ENCODE measurements at places on chromosomes 11 and 22.

- no peak for DNase-seq
Measured at GRCh38 chr11:117929142-117929915, at the start of gene TMPRSS13. Gene TMPRSS13 (minus strand): TSS chr11:117929402. CDS start chr11:117929307, 95 bp downstream.

- peak; percentile 82 for DNase-seq
Measured at GRCh38 chr11:64874308-64875240, 3.8 kb downstream of the EHD1 start.

- no peak for DNase-seq
Measured at GRCh38 chr22:19519041-19519926, 4.9 kb downstream of the CLDN5 start.

DNA sequence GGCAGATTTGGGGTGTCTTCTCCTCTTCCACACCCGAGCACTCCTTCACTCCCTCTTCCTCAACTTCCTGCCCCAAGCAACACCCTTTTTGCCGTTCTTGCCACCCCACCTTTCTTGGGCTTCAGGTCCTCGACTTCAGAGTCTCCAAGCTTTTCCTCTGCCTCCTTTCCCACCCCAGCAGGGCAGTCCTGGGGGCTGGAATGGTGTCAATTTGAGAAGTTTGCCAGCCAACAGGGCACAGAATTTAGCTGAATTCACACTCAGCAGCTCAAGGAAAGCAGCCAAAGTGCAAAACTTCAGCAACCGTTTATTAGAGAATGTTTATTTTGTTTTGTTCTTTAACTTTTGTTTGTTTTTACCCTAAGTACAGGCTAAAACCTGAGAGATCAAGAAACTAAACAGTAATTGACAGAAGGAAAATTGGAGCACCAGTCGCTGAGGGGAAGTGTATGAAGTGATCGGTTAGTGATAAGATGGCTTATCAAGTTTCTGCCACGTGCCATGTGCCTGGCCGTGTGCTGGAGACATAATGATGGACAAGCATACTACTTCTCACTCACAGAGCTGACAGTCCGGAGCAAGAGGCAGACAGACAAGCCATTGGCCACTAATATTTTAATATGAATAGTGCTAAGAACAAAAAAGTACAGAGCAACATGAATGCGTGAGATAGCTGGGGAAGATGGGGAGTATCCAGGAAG is 44.4 kb downstream of the AHNAK start:
- no peak for DNase-seq

GRCh38 chr11:69293087-69293486 is 868 bp upstream of the MYEOV start:
- no peak for DNase-seq

DNA sequence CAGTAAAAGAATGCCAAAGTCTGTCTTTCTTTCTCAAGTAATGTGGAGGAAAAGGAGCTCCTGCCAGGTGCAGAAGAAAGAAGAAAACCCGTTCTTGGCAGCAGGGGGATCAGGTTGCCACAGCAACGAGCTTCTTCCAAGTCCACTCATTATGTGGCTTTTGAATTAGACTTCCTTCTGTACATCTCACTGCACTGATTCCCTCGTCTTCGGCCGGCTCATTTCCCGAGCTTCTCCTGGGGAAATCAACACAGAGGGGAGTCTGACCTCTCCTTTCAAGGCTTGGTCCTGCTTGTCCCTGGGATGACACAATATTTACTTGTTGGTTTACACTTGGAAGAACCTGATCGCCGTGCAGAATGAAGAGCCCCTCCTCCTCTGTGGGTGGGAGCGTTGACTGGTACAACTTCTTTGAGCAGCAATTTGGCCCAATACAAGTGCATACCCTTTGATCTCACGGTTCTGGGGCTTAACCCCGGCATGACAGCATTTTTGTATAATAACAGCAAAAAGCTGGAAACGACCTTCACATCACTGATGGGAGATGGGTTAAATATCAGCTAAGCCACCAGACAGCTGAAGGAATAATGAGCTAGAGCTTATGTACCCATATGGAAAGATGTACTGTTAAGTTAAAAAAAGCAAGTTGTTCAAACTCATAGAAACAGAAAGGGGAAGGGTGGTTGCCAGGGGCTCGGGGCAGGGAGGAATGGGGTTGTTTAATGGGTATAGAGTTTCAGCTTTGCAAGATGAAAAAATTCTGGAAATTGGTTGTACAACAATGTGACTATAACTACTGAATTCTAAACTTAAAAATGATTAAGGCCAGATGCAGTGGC is 35.4 kb downstream of the MCHR1 start:
- DNase-seq: peak; percentile 45

Measured in fibroblast of lung (primary cell).